B cell (primary cell): ENCODE measurements at places on chromosomes 1 and 21. TPM values are rescaled to one million over a fixed set of nuclear protein-coding genes. Genes with fewer than 3 reads are reported as not detected.
A peak's percentile ranks its signal among the peaks of the same experiment; 100 is the strongest.

DNA sequence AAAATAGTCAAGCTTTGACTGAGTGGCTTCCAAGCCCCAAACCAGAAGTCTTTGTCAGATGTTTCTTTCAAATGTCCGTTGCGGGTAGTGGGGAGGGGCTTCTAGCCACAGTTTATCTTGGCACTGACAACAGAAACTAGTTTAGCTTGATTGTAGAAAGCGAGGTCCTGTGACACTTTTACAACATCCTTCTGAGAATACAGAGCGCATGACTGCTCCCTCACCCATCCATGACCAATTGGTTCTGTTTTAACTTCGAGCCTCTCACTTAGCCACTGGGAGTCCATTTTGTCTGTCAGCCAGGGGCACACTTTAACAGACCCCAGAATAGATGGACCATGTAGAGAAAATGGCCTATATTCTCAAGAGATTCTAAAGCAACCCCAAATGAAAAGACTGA is 199.2 kb upstream of the ST6GALNAC5 start:
- DNase-seq: no peak

- no peak for DNase-seq
These were observed 2.6 kb downstream of the HDGF start for GRCh38 chr1:156748670-156749418.

- no peak for DNase-seq
These were observed 64.0 kb upstream of the ASB17 start for GRCh38 chr1:75996196-75996595.

DNA sequence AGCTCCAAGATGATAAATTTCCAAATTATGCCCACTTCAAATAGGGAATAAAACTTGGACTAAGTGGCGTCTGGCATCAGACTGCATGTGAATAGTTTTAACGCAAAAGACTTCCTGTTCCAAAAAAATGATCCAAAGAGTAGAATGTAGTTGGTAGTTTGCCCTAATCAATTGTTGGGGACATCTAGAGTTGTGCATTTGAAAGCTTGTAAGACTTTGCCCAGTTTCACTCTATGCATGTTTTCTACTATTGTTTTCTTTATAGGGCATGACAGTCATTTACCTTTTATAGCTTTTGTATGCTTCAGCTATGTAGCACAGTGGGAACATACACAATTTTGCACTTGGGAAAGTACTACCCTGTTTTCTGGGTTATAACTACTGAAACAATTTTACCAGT is 86.0 kb downstream of the HS2ST1 start:
- DNase-seq: no peak

GRCh38 chr1:160665330-160666078 is 18.7 kb upstream of the SLAMF1 start:
- peak; percentile 36 for DNase-seq

CRABP2 gene
- polyA plus RNA-seq: 1.2 and 3.6 TPM in 2 replicates

GRCh38 chr1:201191653-201192260 is 1.1 kb downstream of the IGFN1 start:
- DNase-seq: no peak

DNA sequence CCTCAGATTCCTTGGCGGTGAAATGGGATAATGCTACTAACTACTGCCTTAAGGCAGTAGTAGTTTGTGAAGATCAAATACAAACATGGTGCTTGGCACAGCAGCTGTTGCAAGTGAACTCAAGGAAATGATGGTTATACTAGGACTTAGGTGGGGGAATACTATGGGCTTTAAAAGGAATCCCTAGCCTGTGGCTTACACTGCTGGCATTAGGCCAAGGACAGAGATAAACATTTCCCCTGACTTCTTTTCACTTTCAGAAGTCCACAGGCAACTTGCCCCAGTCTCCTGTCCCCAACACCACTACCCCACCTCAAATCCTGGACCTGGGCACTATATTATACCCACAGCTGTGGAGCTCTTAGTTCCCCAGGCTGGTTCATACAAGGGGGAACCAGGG is 13.1 kb upstream of the VAMP4 start:
- DNase-seq: no peak

FAM72C gene
- 0.03 and 0.27 TPM in 2 replicates for polyA plus RNA-seq

DNA sequence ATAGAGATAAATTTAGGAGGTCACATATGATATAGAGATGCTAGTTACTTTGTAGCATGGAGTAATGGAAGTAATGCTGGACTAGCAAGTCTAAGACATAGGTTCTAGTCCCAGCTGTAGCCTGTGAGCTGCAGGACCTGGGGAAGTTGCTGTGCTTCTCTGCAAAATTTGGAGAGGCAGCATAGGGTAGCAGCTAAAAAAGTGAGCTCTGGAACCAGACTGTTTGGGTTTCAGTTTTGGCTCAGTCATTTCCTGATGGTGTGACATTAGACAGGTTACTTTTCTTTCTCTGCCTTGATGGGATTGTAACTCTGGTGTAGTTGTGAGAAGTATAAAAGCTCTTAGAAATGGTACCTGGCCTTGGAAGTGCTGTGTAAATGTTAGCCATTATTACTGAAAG is 3.3 kb downstream of the METTL13 start:
- no peak for DNase-seq

HRNR gene
- polyA plus RNA-seq: not detected in 2 replicates
